ENCODE measurements at places on chromosomes 4 and X. TPM values are rescaled to one million over a fixed set of nuclear protein-coding genes. Genes with fewer than 3 reads are reported as not detected.

- DNase-seq: no peak
Observed at GRCh38 chr4:78926826-78927225, 12.4 kb downstream of the PAQR3 start.

GRCh38 chr4:6340446-6341015, 70.9 kb downstream of the WFS1 start:
- DNase-seq: no peak

DNA sequence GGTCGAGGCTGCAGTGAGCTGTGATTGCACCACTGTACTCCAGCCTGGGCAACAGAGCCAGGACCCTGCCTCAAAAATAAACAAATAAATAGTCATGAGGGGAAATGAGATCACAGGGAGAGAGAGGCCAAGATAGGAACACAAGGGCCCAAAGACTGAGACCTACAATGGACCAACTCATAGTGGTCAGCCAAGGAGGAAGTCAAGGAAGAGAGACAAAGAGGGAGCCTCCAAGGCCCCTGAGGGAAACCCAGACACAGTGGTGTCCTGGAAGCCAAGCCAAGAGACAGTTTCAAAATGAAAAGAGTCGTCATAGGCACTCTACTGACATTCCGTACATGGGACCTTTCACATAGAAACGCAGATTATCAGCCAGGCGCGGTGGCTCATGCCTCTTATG, 153.3 kb downstream of the BCOR start:
- DNase-seq: no peak

DNA sequence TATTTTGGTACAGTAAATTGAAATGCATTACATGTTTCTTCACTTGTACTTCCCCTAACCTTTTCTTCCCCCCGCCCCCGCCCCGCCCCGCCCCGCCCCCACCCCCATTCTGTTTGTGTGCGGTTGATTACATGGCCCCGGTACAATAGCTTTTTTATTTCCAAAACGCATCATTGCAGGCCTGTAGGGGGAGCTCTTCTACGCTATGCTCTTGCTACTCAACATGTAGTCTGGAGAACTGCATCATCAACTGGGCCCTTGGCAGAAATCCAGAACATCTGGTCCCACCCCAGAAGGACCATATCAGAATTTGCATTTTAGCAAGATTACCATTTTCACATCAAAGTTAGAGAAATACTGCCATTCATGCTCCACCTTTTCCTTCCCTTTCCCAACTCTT, 333.3 kb upstream of the DDX53 start:
- DNase-seq: no peak

- no peak for DNase-seq
Observed at GRCh38 chr4:21649391-21650090, 299.0 kb downstream of the KCNIP4 start.

- no peak for DNase-seq
Observed at GRCh38 chrX:71579136-71579989, 1.1 kb downstream of the GCNA start.

- no peak for DNase-seq
Observed at GRCh38 chr4:15901007-15901406, 37.5 kb downstream of the FGFBP1 start.

- DNase-seq: no peak
Observed at GRCh38 chr4:15238720-15239119, 189.1 kb upstream of the C1QTNF7 start.

DNA sequence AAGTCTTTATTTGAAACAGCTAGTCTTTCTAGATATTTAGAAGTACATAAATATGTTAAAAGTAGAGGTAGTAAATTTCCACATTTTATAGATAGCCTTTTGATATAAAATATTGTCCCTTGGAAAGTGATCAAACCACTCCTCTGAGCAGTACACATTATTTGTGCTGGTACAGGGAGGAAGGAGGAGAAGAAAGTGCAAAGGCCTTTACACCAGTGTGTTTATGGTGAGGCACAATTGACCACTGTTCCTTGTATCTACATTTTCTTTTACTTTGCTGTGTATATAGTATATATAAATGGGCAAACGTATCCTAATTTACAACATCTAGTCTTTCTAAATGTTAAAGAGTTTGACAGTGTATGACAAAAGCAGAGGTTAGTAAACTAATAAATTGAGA, 39.9 kb downstream of the CXCL8 start:
- DNase-seq: no peak

- DNase-seq: no peak
Observed at GRCh38 chr4:160495356-160495755, 1392.5 kb downstream of the RAPGEF2 start.

GRCh38 chr4:118318931-118319330, 33.9 kb downstream of the PRSS12 start:
- DNase-seq: no peak

- DNase-seq: no peak
Observed at GRCh38 chr4:86250006-86250405, 109.8 kb downstream of the MAPK10 start.

- no peak for DNase-seq
Observed at GRCh38 chr4:129950217-129950616, 854.3 kb downstream of the C4orf33 start.

- no peak for DNase-seq
Observed at GRCh38 chr4:177444911-177445736, 2.9 kb upstream of the AGA start.

- no peak for DNase-seq
Observed at GRCh38 chr4:162151386-162151785, 12.4 kb downstream of the FSTL5 start.

DNA sequence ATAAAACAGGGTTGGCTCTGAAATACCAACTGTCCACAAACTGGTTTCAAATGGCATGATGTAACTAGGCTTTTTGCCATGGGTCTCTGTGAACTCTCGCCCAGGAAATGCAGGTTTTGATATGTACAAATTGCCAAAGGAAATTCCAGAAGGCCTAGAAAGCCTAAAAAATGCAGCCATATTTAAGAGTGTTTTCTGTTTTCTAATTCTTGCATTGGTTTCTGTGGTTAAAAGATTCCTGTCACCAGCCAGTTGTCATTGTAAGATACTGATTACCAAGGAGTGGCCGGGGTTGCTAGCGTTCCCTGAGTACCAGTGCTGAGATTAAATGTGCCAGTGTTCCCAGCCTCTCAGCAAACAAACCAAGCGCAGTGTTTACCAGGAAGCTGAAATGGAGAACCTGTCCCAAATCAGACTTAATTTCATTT, 53.9 kb upstream of the SORBS2 start:
- DNase-seq: no peak

DNA sequence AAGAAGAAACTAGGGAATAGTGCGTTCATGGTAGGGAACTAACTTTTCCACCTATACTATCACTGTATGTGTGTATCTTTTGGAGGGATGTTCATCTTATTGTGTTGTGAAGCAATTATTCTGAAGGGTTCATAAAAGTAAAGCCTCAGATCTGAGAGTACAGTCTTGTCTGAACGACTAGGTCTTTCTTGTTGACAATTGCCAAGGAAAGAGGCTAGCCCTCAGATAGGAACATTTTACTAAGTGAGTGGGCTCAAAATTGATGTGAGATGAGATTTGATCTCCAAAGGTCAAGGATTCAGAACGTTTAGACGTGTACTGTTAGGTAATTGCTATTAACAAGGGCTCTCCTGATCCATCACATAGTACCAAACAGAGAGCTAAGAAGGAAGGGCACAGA, 15.2 kb upstream of the CNOT6L start:
- no peak for DNase-seq

DNA sequence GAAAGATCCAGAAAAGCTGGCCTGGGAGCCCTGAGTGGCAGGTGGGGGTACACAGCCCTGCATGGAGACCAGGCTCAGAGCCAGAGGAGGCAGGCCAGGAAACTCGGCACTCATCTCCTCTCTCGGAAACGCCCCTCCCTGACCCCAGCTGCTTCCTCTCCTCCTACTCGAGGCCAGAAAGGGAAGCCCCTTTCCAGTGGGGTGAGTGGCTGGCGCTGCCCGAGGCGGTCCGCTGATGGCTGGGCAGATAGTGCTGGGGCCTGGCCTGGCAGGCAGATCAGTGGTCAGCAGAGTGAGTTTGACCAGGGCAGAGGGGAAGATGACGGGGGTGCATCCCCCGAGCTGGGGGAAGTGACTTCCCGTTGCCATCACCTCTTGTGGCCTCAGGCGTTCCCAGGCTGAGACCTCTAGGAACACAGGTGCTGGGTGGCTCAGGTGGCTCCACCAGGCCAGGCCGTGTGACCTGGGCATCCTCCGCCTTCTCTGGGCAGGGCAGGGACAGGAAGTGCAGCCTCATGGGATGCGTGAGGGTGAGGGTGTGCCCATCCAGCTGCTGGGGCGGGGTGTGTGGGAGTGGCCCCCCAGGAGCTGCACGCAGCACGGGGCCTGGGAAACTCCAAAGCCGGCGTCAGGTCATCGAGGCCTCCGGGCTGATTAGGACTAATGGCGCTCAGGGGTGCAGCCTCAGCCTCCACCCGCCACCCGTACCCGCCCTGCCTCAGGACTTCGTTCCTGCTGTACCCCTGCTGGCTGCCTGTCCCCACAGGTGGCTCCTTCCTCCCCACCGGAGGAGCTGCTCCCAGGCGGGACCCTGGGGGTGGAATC, 5.7 kb downstream of the SH3BP2 start:
- DNase-seq: no peak

DNA sequence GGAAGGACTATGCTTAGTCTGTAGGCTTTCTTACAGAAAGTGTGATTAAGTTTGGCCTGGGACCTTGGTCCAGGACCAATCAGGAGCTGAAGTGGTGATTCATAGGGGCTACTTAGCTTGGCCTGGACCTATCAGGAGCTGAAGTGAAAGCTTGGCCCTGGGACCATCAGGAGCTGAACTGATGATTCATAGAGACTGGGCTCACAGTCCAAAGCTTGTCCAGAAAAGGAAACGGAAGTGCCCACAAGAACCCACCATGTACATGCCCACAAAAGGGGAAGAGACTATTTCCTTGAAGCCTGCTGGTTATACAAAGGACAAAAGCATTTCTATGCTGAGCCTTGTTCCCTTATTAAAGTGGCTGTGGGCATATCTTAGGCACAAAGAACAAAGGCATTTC, 12.6 kb downstream of the TENT5D start:
- DNase-seq: no peak

GRCh38 chr4:151287409-151287808, 10.4 kb downstream of the PRSS48 start:
- no peak for DNase-seq

The LEF1 gene
- 0.54 TPM for total RNA-seq

The RGN gene
- 3.4 TPM for total RNA-seq

The TDO2 gene
- 0.13 TPM for total RNA-seq

The RAB41 gene
- total RNA-seq: not detected

The FGF5 gene
- 1.3 TPM for total RNA-seq

The TCP11X2 gene
- not detected for total RNA-seq

The ADH7 gene
- total RNA-seq: not detected

The CXCL3 gene
- total RNA-seq: 0.23 TPM

The ADH4 gene
- 0.10 TPM for total RNA-seq

The ASB12 gene
- total RNA-seq: not detected

The POU4F2 gene
- total RNA-seq: not detected

The NUP54 gene
- 32.1 TPM for total RNA-seq

The TEX13B gene
- not detected for total RNA-seq
